ENCODE measurements at places on chromosomes 16 and 17.

DNA sequence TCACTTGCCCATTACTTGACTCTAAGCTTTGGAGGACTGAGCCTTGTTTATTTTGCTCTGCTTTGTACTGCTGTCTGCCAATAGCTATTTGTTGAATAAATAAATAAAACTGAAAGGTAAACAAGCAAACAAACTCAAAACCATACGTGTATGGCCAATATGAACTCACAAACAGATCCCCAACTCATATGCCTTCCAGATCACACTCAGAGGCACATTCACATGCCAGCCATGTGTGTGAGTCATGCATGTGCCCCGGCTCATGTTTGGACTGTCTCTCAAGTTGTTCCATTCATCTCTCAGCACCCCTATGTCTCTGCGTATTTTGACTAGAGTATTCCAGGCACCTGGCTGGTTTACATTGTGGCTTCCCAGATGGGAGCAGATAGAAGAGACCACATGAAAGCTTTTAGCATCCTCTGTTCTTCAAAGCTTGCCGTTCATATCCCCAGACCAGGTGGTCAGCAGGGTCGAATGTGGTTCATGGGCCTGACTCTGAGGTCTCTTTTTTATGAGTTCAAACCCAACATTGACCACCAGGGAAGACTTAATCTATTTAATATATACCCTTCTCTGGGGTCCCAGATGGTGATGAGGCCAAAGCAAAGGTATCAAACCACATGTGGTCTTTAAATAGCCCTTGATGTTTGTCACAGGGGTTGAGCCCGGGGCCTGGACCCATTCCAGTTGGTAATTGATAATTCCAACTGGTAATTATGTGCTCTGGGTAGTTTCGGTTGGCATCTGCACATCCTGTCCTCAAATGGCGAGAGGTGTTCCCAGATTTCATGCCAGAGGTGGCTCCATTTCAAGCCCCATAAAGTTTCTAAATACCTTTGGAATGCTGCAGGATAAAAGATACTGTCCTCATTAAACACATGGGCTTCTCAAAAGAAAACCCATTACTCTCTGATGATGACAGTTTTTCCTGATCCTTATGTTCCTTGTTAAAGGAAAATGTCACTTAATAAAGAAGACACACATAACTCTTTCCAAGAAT, 287.3 kb upstream of the MAF start:
- no peak for DNase-seq

DNA sequence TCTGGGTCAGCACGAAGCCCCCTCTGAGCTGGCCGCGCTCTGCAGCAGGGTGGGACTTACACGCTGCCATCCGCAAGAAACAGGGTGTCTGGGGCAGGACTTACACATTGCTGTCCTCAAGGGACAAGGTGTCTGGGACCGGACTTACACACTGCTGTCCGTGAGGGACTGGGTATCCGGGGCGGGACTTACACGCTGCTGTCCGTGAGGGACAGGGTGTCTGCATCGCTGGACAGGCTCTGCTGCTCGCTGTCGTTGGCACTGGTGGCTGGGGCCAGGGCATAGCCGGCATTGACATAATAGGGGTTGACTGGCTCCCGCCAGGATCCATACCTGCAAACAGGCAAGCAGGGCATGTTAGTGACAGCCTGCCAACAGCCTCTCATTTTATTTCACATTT, 31.4 kb downstream of the PDIA2 start:
- DNase-seq: no peak

DNA sequence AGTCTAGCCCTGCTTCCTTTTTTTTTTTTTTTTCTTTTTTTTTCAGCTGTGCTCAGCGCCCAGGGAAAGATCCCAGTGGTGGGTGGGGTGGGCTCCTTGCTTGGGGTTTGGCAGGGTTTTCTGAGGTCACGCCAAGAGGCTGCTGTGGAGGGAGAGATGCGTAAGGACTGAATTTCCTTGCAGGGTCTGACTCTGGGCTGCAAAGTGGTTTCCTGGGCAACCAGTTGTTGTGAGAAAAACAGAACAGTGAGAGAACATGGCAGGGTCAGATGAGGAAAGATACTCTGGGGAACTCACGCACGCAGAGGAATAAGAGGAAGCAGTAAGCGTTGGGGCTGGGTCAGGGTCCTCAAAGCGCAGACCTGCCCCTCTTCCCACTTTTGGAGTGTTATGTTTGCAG, 119.5 kb downstream of the IRF8 start:
- DNase-seq: no peak

DNA sequence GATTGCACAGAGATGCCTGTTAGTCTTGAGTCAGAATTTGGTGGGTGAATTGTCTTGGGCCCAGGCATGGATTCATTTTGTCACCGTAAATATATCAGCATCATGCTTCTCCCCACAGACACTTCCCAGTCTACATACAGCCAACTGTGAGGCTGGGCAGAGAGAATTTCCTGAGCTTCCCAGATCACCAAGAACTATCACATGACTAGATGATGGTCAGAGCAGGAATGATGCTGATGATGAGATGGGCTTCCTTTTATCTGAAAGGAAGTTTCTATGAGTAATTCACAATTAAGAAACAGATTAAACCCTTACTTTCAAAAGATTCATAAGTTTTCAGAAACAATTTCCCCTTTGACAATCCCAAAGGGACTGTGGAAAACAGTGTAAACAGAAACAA, 323 bp upstream of the KRTAP9-9 start:
- DNase-seq: no peak

DNA sequence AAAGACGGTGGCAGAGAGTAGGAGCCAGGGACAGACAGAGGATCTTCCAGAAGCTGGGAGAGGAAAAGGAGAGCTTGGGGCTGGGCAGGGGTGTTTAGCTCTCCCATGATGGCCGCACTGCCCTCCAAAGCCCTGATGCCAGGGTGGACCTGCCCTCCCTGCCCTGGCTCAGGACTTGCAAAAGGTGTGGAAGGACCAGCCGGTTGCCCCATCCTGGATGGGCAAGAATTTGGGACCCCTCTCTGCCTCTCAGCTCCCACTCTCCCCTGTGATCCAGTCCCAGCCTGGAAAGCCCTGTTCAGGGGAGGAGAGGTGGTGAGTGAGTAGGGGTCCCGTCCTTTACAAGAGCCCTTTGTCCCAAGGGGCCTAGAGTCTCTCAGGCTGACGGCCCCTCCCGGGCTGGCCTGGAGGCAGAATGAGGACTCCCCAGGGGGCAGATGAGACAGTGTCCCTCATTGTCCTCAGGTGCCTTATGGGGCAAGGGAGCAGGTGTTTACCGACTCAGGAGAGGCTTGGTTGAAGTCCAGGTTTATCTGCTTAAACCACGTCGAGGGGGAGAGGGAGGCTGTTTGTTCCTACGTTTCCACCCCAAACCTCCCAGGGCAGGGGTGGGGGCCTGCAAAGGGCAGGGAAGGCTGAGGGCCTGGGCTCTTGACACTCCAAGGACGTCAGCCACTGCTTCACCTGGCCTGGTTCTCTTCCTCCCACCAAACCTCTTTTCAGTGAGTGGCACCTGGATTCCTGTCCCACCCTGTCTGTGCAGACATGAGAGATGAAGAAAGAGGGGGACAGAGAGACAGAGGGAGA, 19.3 kb upstream of the ITGA3 start:
- DNase-seq: peak; percentile 72

GRCh38 chr16:58011652-58012051, 10.4 kb downstream of the USB1 start:
- no peak for DNase-seq

DNA sequence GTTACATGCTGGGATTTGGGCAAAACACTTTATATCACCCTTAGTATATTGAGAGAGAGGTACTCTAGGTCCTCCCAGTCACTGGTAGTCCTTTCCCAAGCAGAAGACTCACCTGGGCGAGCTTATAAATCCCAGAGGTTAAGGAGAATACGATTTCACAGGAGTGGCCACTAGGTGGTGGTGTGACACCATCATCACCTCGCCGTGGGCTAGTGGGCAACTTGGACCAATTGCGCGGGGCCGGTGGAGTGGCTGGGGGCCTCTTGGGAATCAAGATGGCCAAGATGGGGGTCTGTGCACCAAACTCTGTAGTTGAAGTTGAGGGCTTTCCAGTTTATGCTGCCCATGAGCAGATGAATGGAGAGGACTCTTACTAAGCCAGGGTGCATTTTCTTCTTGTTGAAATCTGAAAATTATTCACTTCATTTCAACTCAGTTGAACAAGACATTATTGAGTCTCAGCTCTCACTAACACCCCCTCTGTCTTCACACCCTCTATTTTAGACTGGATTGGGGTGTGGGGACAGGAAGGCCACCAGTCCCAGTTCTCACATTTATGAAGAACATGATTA, 38.2 kb upstream of the PIRT start:
- peak; percentile 15 for DNase-seq

DNA sequence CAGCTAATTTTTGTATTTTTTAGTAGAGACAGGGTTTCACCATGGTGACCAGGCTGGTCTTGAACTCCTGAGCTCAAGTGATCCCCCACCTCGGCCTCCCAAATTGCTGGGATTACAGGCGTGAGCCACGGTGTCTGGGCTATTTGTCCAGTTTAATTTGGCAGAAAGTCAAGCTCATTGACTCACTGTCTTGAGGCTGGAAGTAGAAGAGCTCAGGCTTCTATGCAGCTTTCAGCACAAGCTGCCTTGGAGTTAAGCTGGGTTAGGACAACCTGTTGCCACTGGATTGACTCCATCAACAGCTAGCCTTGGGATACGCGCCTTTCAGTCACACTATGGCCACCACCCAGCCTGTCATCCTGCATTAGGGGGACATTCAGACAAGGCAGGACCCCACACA, 76.2 kb upstream of the DNAH17 start:
- DNase-seq: no peak

GRCh38 chr17:229709-230394, 48.4 kb upstream of the DOC2B start:
- no peak for DNase-seq

DNA sequence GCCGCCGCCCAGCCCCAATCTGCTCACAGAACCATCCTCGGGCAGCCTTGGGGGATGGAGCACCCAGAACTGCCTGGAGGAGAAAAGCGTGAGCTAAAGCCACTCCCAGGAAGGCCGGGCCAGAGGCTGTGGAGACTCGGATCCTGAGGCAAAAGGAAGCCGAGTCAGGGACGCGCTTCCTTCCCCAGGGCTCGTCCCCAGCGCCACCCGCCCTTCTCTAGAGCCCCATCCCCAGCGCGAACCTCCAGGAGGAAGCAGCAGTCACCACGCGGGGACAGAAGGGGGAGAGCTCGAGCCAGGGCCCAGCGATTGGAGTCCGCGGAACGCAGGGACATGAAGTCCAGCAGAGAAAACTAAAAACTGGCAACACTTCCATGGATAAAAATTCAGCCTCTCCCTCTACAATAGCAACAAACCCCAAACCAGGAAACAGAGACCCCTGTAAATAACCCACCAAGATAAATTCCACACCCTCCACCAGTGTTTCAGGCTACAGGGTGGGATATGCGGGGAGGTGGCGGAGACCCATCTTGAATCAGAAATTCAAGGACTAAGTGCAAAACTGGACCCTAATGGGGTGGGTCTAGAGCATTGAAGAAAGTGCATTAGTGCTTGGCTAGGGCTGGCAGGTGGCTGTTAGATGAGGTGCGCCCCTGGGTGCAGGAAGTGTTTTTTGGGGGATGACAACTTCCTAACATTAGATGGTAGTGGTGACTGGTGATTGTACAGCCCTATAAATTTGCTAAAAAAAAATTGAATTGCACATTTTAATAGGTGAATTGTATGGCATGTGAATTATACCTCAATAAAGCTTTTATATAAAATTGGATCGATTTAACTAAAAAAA, 116.1 kb upstream of the METRNL start:
- DNase-seq: peak; percentile 68

DNA sequence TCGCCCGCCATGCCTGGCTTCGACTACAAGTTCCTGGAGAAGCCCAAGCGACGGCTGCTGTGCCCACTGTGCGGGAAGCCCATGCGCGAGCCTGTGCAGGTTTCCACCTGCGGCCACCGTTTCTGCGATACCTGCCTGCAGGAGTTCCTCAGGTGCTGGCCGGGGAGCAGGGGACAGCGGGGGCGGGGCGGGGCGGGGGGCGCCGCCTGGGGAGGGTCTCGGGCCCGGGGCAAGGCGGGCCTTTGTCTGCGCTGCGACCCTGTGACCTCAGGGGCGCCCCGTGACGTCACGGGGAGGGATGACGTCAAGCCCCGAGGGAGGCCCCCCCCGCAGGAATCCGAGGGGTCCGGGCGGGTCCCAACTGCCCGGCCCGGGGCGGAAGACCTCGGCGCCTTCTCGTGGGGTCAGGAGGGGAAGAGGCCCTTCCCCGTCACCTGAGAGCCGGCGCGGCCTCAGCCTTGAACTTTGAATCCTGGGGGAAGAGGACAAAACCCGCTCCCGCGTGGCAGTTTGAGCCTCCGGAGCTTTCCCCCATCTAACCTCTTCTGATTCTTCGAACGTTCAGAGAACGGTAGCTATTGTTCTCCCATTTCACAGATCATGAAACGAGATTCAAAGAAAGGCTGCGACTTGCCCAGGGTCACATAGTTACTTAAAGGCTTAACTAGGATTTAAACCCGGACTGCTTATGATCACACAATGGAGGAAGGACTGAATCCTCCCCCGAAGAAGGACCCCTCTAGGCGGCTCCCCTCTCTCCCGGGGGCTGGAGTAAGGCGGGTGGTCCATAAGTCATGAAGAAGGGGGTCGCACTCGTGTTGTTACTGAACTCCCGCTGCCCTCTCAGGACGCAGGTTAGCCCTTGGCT, 527 bp downstream of the TRAF4 start:
- DNase-seq: peak; percentile 53

DNA sequence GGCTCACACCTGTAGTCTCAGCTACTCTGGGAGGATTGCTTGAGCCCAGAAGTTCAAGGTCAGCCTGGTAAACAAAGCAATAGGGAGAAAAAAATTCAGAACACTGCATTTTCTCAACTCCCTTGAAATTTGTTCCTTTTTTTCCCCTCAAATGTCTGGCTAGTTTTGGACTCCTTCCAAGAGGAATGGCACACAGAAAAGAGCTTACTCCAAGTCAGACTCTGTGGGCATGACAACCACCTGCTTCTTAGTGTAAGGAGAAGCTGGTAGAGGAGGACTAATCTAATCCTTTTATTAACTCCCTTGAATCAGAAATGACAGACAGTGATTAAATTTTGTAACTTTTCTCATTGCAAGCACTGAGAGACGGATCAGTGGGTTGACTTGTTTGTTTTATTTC, 27.9 kb upstream of the HYDIN start:
- no peak for DNase-seq

DNA sequence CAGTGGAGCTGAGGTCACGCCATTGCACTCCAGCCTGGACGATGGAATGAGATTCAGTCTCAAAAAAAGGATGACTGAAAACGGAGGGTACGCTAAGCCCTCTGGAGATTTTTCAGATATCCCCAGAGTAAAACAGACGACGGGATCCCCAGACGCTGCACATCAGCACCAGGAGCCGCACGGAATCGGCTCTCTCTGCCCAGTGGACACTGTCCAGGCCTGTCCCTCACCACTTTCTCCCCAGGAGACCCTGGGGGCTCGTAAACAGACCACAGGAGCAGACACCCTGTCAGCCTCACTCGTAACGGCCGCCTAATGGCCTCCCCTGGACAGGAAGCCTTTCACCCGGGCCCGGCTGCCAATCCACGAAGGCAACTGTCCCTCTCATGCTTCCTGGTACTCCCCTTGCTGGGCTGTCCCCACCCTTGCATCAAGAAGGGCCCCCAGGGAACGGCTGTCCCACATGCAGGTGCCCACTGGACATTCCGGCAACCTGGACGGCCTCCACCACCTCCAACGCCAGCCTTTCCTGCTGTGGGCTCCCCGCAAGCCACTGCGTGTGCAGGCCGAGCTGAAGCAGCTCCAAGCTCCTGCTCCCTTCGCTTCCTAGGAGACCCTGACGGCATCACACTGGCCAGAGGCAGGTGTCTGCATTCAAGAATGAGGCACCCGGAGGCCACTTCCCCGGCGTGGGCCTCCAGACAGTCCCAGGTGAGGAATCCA, 74.3 kb downstream of the TIMM22 start:
- no peak for DNase-seq

- DNase-seq: peak; percentile 47
Measured at GRCh38 chr17:37650419-37651003, 7.3 kb upstream of the DDX52 start.
